ENCODE measurements at places on chromosomes 12 and 14.

DNA sequence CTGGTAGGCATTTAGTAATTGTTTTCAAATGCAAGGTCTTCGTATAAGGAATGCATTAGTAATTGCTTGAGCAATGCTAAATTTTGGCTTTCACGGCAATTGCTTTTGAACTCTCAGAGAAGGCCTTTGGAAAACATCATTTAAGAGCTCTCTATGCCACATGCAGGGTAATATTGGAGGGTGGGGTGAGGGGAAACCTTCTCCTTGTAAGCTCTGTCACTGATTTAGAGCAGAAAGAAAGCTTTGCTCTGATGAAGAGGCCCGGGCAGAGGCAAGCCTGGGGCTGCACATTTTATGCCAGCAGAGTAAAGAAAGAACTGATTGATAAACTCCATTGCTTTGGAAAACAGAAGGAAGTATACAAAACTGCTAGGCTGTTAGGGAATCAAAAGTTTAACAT, 70.9 kb downstream of the TRIM9 start:
- no peak for DNase-seq

- DNase-seq, result no peak
Observed at GRCh38 chr14:94540031-94540794, 21.0 kb upstream of the SERPINA4 start.

DNA sequence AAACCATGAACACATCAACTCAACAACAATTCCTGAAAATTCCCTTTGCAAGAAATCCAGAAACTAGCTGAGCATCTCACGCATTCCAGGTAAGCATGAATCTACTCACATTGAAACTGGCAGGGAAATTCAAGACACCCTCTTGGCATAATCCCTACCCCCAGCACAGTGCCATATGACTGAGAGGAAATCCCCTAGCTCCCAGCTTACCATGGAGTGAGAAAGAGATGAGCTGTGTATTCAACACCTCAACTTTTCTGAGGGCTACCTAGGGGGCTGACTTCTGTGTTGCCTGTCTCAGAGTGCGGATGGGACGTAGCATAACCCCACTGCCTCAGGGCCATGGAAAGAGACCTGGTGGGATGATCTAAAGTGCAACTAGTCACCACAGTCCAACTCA, 37.7 kb upstream of the GPR132 start:
- DNase-seq, result no peak

DNA sequence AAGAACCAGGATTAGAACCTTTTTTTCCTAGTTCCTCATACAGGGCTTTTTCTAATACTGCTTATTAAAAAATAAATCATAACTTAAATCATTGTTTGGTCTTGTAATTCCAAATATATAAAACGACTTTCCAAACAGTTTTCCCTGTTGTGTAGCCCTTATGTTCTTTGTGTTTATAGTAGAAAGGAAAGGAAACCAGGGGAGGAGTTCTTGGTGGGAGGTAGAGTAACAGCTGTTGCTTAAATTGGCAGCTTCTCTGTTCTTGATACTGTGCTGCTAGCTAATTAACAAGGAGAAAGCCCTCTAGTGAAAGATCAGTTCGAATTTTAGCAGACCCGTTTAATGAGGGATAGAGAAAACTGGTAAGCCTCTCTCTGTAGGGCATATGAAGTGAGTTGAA, 15.0 kb downstream of the SRP54 start:
- DNase-seq, result no peak

GRCh38 chr12:107778383-107779025, 4.0 kb downstream of the ASCL4 start:
- no peak for DNase-seq

GRCh38 chr14:68849416-68849815, 56.5 kb upstream of the ZFP36L1 start:
- no peak for DNase-seq
